Breast epithelium (tissue), 4 donors: ENCODE measurements at places on chromosomes 6 and 20.
A peak's percentile ranks its signal among the peaks of the same experiment; 100 is the strongest.

DNA sequence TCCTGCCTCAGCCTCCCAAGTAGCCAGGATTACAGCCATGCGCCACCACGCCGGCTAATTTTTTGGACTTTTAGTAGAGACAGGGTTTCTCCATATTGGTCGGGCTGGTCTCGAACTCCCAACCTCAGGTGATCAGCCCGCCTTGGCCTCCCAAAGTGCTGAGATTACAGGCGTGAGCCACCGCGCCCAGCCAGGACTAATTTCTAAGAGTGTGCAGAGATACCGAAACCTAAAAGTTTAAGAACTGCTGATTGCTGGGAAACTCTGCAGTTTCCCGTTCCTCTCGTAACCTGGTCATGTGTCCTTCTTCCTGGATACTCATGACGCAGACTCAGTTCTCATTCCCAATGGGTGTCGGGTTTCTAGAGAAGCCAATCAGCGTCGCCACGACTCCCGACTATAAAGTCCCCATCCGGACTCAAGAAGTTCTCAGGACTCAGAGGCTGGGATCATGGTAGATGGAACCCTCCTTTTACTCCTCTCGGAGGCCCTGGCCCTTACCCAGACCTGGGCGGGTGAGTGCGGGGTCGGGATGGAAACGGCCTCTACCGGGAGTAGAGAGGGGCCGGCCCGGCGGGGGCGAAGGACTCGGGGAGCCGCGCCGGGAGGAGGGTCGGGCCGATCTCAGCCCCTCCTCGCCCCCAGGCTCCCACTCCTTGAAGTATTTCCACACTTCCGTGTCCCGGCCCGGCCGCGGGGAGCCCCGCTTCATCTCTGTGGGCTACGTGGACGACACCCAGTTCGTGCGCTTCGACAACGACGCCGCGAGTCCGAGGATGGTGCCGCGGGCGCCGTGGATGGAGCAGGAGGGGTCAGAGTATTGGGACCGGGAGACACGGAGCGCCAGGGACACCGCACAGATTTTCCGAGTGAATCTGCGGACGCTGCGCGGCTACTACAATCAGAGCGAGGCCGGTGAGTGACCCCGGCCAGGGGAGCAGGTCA lies at the start of gene HLA-E:
Gene HLA-E (plus strand): TSS at position 429 of the 945 bp plus-strand sequence. CDS start 23 bp downstream, at position 452.
- no peaks in the 10 kb centered on the region for H3K27me3 ChIP-seq
- peaks cover 11% of the 10 kb centered on the region for H3K4me1 ChIP-seq
- peak; percentile 92 for DNase-seq
- no peaks in the 10 kb centered on the region for H3K36me3 ChIP-seq
- H3K4me3 ChIP-seq = peak within 1 kb of the TSS; percentile 90

DNA sequence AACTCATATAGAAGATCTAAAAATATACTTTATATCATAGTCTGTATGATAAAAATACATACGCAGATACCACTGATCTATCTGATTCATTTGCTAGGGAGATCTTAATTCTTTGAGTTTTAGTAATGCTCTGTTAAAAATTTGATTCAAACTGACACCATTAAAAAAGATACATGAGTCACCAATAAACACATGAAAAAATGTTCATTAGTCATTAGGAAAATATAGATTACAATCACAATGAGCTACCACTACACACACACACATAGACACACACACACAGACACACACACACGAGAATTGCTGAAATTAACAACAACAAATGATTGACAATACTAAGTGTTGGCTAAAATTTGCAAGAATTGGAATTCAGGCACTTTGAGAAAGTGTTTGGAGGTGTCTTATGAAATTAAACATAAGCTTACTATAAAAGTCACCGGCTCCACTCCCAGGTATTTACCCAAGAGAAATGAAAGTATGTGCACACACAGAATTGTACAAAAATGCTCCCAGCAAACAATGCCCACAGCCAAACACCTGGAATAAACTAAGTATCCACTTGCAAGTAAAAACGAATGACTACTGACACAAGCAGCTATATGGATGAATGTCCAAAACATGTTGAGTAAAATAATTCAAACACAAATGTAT lies 117.7 kb upstream of the GGTLC1 start:
- H3K4me1 ChIP-seq = no peaks in the 10 kb centered on the region
- no peak for DNase-seq
- no peaks in the 10 kb centered on the region for H3K27me3 ChIP-seq

DNA sequence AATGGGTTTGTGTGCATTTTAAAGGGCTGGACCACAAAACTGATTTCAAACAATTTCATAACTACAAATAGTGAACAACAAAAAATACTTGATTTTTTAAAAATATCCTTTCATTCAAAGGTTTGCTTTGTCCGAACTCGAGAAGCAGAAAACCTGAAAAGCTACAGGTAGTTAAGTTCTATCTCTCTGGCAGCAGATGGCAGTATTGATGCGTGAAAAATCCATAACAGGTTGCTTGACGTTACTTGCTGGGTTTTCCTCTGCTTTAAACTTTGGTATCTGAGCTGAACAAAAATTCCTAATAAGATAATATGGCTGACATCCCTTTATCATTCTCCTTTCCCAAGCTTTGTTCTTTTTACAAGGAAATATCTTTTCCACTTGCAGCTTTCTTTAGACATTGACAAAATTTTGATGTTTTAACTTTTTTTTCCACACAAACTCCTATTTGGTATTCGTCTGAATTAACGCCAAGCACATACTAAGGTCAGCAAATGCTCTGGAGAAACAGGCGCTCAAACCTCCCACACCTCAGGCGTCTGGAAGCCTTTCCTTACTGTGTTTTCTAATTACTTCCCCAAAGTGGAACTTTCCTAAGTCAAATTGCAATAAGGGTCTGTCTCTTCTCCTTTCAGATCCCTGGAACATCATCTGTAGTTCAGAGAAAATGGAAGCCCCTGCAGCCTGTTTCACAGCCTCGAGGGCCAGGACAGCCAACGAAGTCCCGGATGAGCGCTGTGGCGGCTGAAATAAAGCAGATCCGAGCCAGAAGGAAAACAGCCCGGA lies 50.3 kb upstream of the GFRAL start:
- H3K4me1 ChIP-seq = no peaks in the 10 kb centered on the region
- no peak overlapping the region for H3K27ac ChIP-seq
- H3K27me3 ChIP-seq = no peaks in the 10 kb centered on the region
- DNase-seq = no peak

- H3K27ac ChIP-seq = no peak overlapping the region
- no peaks in the 10 kb centered on the region for H3K36me3 ChIP-seq
- no peaks in the 10 kb centered on the region for H3K4me1 ChIP-seq
- H3K4me3 ChIP-seq = no peak overlapping the region
Measured at GRCh38 chr6:108465098-108465495, 95.6 kb upstream of the FOXO3 start.

- H3K27me3 ChIP-seq = no peaks in the 10 kb centered on the region
- no peak for DNase-seq
- H3K4me1 ChIP-seq = peaks cover 8% of the 10 kb centered on the region
- H3K36me3 ChIP-seq = no peaks in the 10 kb centered on the region
- H3K4me3 ChIP-seq = no peak overlapping the region
Measured at GRCh38 chr6:53924277-53924676, 129.5 kb downstream of the LRRC1 start.

- DNase-seq = no peak
- no peak overlapping the region for H3K4me3 ChIP-seq
- no peaks in the 10 kb centered on the region for H3K4me1 ChIP-seq
- no peak overlapping the region for H3K27ac ChIP-seq
- H3K36me3 ChIP-seq = no peaks in the 10 kb centered on the region
- H3K27me3 ChIP-seq = no peaks in the 10 kb centered on the region
Measured at GRCh38 chr20:3486850-3487249, 16.0 kb downstream of the ATRN start.

DNA sequence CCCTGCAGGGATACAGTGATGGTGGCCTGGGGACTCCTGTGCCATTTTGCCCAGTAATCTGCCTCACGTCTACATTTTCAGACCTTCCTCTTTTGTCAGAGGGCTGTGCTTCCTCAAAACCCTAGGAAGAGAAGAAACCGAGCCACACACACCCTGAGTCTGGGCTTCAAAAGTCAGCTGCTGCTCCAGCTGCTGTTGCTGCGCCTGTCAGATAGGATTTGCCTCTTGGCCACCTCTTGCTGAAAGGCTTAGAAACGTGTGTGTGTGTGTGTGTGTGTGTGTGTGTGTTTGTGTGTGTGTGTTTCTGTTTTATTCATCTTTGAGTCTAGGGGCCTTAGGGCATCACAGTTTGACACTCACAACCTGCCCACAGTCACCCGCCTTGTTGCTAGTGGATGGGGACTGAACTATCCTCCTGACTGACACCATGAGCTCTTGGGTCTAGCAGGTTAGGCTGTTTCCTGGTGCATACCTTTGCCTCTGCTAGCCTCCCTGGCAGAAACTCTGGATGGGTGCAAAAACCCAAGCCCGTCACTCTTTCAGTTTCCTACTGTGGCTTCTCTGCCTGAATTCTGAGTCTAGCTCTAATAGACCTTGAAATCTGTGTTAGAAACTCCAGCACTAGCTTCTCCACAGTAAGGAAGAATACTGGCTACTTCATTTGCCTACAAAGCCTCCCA lies 94.9 kb upstream of the CEP85L start:
- no peak overlapping the region for H3K4me3 ChIP-seq
- H3K36me3 ChIP-seq = no peaks in the 10 kb centered on the region
- H3K27ac ChIP-seq = no peak overlapping the region
- DNase-seq = no peak
- H3K27me3 ChIP-seq = no peaks in the 10 kb centered on the region

GRCh38 chr20:6492271-6493055 lies 275.0 kb upstream of the BMP2 start:
- H3K27ac ChIP-seq = no peak overlapping the region
- no peaks in the 10 kb centered on the region for H3K4me1 ChIP-seq
- no peaks in the 10 kb centered on the region for H3K27me3 ChIP-seq
- no peak for DNase-seq

DNA sequence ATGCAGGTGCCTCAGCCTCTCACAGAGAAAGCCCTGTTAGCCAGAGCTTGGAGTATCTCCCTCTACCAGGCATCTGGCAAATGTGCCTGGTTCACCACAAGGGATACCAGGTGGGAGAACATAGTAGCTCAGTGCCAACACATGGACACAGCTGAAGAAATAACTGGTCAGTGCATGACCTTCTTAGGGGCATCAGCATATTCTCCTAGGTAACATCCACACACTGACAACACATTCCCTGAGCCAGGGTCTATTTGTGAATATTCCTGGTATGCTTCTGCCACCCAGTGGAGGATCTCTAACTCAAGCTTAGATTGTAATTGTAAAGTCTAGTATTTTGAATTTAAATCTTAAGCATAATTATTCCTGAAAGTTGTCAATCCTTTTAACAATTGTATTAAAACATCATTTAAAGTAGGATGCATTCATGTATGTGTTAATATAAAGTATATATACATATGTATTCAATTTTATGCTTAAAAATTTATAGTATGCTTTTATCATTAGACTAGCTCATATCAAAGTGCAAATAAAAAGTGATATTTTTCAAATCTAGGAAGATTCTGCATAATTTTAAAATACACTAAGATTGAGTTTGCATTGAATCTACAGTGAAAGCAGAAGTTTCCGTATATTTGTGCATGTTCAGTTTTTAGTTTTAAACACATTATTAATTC lies 45.3 kb upstream of the COL21A1 start:
- H3K4me1 ChIP-seq = no peaks in the 10 kb centered on the region
- no peaks in the 10 kb centered on the region for H3K27me3 ChIP-seq
- no peak for DNase-seq
- H3K27ac ChIP-seq = no peak overlapping the region
